ENCODE measurements at places on chromosomes 3 and 15.

DNA sequence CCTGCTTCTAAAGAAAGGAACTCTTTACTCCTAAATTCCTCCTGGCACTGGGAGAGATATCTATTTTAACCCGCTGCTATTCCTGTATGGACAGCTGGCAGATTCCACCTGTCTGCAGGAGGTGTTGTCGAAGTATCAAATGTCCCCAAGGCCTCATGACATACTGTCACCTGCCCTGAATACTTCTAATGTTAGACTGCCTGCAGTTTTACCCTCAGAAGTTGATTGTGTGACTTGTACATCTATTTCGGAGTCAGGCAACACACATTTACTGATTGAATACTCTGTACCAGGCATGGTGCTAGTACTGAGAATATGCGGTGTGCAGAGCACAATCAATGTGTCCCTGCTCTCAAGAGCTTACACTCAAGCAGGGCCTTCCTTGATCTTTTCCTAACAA, 38.6 kb downstream of the PDZRN3 start:
- no peak for DNase-seq

DNA sequence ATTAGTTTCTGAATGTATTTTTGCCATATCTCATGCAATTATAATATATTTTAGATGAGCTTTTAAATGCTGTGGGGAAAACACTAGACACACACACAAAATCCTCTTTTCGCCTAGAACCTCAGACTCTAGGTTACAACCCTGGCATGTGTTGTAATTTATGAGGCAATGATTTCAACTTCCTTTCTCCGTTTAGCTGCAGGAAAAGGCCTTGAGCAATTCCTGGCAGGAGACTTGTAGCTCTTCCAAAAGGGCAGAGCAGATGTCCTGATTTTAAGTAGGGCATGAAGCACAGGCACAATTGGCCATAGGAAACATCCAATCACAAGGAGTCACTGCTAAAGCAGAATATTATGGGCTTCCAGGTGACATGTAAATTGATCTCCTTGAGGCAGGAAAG, 82.0 kb downstream of the GPR156 start:
- DNase-seq = peak; percentile 53

DNA sequence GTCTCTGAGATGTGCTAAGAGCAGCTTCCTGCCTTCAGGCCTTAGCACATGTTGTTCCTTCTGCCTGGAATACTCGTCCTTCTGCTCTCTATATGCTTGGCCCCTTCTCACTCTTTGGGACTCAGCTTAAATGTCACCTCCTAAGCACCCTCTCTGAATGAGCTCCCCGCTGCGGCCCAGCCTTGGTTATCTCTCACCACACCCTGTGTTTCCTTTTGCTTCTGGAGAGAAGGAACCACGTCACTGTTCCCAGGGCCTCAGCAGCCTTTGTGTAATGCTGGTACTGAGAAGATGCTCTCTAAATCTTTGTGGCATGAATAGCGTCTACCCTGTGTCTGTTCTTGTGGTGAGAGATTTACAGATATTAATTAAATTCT, 2.2 kb downstream of the FAH start:
- no peak for DNase-seq

- no peak for DNase-seq
Observed at GRCh38 chr3:48356419-48356818, 15.6 kb upstream of the FBXW12 start.

DNA sequence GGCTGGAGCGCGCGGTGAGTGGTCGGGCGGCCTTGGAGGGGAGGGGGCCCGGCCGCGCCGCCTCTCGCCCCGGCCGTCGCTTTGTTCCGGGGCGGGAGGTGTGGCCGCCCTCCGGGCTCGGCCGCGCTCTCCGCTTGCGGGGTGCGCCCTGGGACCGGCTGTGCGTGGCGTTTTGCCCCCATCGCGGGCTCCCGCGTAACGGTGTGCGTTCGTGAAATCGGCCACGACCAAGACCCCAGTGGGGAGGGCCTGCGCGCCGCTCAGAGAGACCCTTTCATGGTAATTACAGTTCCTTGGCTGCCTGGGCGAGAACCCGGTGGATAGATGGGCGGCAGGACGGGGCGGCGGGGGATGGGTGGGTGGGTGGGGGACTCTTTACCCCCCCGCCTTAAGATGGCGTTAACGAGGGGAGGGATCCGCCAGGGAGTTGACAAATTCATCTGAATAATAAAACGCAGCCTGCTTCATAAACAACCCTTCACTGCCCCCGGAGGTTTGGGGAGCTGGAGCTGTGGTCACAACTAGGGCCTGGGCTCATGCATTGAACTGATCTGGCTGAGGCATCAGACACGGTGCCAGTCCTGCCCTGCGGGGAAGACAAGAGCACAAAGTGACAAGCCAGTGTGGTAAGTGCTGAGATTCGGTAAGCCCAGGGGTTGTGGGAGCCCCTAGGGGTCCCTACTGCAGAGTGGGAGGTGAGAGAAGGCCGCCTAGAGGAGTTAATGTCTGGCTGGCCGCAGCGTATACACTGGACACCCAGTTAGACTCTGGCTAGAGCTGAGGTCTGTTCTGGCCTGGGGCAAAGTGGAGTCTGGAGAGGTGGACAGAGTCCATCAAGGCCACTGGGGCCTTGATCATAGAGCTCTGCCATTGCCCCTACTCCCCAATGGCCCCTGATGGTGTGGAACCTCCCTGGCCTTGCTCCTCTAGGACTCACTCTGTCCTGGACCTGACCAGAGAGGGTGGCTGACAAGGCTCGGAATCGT, 668 bp downstream of the MRAS start:
- DNase-seq = no peak

GRCh38 chr3:171000281-171000680, 26.2 kb downstream of the SLC2A2 start:
- no peak for DNase-seq

- DNase-seq = no peak
Observed at GRCh38 chr15:52308446-52309153, 13.0 kb upstream of the MYO5C start.

GRCh38 chr3:62493109-62493801, 119.9 kb upstream of the FEZF2 start:
- DNase-seq = peak; percentile 7

DNA sequence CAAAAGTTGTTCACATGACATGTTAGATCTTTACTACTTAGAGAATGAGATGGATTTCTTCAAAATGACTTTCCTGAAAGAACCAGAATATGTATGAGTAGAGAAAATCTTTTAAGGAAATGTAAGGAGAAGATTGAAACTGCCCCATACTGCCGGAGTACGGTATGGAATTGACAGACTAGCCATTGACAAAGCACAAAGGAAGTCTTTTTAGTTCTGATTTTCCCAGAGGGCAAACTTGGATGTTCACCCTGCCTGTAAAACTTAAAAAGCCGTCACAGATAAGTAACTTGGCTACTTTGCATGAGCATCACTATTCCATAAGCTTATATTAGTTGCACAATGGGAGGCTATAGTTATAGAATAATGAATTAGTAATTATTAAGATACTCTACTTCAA, 93.8 kb downstream of the NECTIN3 start:
- DNase-seq = no peak

DNA sequence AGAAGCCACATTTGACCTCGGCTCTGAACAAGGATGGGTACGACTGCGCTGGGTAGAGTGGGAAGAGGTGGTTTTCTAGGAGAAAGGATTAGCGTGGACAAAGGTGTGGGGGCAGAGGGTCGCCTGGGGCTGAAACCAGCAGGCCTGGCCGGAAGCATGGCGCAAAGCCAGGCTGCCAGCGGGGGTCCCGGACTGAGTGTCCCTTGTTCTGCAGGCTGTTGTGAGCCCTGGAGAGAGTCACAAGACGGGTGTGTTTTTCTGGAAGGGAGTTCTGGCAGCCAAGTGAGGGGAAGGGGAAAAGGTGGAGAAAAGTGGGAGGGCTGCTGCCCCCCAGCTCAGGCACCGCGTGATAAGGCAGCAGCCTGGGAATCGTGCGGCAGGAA, 98.5 kb upstream of the MEF2A start:
- no peak for DNase-seq

GRCh38 chr15:76996526-76997401, 1.8 kb downstream of the PSTPIP1 start:
- DNase-seq = peak; percentile 56

DNA sequence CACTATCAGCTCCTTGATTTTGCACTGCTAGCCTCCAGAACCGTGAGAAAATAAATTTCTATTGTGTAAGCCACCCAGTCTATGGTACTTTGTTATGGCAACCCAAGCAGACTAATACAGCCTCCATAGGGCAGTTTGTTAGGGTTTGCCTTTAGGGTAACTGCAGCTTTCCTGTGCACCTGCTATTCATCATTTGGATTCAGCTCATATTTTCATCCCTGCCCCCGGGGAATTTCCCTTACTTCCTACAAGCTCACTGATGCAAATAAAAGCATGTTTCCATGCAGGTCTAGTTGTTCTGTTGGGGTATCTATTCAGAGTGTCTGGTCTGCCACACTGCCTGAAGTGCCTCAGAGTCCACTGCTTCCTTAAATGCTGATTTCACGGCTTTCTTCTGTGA, 48.6 kb upstream of the ATOSA start:
- no peak for DNase-seq

DNA sequence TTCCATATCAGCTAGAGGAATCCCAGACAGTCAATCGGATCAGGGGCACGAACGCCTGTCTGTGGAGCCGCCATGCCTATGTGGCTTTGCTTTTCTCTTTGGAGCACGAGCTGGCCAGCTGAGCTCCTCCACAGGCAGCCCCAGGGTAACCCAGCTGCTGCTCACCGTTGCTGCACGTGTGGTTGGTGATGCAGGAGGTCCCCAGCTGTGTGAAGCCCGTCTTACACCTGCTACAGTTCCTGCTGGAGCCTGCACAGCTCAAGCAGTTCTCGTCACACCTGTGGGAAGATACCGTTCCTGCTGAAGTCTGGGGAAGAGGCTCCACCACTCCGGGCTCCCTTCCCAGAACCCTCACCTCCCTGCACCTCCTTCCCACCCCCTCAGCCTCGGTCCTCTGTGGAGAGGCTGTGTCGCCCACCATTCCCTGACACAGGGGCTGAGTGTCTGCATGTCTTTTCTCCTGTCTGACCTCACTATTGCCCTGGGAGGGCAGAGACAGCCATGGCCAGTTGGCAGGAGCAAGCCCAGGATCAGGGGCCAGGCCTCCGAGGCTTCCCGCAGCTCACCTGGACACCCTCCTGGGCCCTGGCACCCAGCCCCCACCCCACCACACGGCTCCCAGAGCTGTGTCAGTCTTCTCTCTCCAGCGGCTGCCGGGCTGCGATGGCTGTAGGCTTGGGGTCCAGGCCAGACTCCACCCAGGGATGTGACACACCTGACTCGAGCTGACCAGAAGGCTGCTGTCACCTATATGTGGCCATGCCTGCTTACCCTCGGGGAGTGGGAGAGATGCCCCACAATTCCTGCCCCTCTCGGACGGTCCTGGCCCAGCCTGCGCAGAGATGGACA, 12.2 kb upstream of the SNRPA1 start:
- no peak for DNase-seq

GRCh38 chr3:47083786-47084185, 80.1 kb downstream of the SETD2 start:
- DNase-seq = no peak

GRCh38 chr3:9887480-9887879, 2.9 kb upstream of the JAGN1 start:
- DNase-seq = no peak

DNA sequence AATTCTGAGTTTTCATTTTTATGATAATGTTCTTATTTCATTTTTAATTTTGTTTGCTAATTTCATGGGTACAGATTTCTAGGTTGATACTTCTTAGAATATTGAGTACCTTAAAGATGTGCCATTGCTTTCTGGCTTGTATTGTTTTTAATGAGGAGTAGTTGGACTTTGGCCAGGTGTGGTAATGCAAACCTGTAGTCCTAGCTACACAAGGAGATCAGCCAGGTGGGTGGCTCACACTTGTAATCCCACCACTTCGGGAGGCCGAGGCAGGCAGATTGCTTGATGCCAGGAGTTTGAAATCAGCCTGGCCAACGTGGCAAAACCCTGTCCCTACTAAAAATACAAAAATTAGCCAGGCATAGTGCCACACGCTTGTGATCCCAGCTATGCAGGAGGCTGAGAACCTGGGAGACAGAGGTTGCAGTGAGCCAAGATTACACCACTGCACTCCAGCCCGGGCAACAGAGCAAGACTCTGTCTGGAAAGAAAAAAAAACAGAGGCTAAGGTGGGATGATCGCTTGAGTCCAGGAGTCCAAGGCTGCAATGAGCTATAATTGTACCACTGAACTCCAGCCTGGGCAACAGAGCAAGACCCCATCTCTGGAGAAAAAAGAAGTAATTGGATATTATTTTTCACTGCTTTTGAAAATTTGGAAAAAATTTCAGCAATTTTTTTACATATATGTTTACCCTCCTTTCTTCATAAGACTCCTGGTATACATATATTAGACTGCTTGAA, 198.0 kb downstream of the ALCAM start:
- no peak for DNase-seq

- DNase-seq = no peak
Observed at GRCh38 chr15:42611532-42611931, 36.1 kb downstream of the STARD9 start.

- no peak for DNase-seq
Observed at GRCh38 chr3:42005401-42005800, 43.5 kb upstream of the ULK4 start.

DNA sequence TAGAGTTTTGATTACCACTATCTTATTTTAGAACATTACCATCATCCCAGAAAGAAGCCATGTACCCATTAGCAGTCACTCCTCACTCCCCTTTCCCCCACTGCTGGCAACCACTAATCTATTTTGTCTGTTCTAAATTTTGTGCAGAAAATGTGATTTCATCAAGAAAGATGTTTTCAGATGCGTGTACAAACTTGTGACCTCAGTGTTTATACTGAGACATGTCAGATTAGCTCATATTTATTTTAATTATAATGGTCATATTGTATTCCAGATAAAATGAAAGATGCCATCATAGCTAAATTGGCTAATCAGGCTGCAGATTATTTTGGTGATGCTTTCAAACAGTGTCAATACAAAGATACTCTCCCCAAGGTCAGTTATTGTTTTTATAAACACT, 27.8 kb downstream of the PDCD6IP start:
- no peak for DNase-seq

GRCh38 chr15:27341780-27342343, 370.9 kb downstream of the GABRG3 start:
- no peak for DNase-seq

DNA sequence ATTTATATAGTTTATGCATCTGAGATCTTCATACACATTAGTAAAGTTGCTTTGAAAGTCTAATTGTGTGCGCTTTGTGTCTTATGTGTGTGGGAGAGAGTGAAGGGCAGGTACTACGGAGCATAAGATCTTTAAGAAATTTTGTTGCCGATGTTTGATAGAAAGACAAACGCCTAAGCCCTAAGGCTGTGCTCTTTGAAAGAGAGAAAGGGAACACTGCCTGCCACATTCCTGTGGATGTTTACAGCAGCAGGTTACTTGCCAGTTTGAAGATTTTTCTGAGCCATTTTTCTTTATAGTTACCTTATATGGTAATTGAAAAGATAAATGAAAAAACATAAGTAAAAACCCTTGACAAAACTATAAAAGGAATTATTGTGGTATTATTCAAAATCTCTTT, 17.0 kb downstream of the DTWD1 start:
- no peak for DNase-seq

DNA sequence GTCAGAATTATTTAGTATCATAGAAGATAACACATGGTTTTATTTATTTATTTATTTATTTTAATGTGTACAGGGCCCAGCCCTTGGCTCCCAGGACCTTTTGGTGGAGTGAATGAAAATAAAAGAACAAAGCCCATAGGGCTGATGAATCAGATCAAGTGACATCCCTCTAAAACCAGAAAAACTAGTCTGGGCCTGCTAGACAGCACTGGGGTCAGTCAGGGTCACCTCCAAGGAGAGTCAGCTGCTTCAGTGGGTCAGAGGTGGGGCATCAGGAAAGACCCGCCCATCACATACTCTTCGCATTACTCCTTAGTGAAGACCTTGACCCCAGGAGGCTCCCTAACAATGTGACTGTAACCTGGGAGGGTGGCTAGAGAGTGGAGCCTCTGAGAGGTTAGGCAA, 12.8 kb downstream of the PPCDC start:
- DNase-seq = no peak
